ENCODE measurements at places on chromosomes 5 and 9.

DNA sequence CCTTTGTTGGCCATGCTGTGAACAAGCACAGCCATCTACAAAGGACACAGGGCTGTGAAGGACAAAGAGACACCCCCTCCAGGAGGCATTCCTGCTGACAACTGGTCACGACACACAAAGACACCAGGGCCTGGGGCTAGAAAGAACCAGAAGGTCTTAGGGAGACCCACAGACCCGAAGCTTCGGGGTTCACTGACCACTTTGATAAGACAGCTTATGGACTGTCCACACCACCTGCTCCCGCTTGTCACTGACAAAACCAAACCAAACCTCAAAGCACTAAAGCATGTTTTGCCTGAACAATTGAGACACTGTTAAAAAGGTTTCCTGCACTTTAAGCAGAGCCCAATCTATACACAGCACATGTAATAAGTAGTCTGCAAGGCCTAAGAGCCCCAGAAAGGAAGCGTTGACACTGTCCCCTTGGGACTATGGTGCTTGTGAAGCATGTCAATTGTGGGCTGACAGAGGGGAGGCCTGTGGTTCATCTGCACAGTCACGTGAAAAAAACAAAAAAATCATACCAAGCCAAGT, 185.0 kb downstream of the GAPVD1 start:
- DNase-seq: no peak

DNA sequence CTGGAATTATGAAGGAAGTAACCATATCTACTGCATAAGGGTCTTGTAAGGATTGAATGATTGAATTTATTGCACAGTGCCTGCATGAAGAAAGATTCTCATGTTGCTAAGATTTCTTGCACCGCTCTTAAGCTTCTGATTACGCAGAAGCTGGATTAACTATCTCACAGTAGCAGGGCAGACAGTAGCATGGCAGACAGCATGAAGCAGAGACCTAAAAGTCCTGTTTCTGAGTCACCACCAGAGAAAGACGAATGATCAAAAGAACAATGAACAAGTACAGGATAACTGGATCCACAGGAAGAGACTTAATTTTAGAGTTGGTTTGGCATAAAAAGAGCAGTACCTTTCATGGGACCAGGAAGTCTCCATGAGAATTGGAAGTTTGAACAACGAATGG, 142.4 kb downstream of the MAPKAP1 start:
- no peak for DNase-seq

DNA sequence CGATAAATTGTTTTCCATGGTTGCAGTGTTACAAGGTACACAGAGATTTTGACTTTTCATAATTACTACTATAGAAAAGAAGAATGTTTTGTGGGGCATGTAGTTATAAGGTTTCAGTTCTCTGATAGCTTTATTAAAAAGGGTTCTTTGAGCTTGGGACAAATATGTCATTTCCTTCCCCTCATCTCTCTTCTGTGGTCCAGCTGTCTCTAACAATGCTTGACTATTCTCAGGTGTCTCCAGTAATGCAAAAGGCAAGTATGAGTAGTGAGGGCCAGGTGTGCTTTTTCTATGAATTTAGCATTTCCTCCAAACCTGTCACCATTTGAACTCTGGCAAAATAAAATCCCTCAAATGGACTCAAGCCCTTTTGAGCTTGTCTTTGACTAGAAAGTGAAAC, 84.3 kb downstream of the SLF1 start:
- DNase-seq: no peak

GRCh38 chr5:141778683-141779082, 96.7 kb upstream of the ARAP3 start:
- DNase-seq: no peak

GRCh38 chr5:58543723-58544122, 39.2 kb upstream of the RAB3C start:
- DNase-seq: no peak

DNA sequence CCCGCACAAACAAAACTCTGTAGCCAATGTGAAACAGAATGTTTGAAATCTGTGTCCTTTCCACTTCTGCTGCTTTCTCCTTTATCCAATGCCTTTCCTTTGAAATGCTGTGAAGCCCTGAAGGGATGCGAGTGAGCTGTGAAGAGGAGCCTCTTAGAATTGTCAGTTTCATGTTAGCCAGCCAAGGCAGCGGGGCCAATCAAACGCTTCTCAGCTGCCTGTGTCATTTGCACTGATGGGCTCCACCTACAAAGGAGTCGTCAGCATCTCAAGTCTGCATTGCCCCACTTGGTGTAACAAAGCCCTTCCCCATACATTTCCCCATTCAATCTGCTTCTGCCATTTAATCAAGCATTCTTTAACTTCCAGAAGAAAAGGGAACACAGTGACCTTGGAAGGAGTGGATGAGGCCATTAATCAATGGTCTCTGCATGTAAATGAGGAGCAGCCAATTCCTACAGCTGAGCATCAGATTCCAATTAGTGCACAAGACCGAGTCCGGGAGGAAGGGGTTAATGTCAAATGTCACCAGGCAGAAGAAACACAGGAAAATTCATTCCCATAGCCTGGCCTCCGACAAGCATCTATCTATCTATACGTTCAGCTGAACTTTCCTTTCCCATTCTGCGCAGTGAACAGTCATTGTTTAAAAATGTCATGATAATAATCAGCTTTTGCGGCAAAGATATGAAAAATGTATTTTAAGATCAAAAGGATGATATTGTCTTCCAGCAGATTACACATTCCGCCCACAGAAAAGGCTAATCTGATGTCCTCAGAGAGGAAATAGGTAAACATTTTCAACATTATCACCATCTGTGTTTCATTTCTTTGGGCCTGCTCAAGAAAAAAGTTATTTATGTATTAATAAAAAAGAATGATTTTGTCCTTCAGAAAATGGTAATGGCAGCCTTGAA, 154.6 kb downstream of the FSTL4 start:
- no peak for DNase-seq

- DNase-seq: no peak
Measured at GRCh38 chr5:100273846-100274580, 261.2 kb upstream of the FAM174A start.

DNA sequence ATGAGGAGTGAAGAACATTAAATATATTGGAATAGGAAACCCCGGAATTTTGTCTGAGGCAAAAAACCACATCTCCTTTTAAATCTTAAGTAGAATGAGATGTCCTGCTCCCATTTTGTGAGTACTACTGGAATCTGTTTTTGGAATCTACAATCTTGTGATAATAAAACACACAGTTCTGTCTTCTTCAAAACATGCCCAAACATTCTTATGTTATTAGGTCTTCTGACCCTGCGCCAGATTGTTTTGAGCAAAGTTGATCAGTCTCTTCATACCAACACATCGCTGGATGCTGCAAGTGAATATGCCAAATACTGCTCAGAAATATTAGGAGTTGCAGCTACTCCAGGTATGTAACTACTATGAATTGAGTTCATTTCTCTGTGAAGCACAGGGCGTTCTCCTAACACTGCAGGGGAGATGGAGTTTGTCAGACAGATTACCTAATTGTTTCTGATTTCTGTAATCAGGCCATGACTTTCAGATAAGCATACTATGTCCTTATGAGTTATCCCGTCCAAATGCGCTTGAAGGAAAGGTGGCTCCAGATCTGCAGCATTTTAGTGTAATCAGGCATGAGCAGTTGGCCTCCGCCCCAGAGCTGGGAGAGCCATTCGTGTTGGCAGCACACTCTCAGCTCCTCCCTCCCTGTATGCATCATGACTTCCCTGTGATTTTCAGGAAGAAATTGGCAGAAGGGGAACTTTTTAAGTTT, 88.0 kb downstream of the NLN start:
- DNase-seq: no peak

DNA sequence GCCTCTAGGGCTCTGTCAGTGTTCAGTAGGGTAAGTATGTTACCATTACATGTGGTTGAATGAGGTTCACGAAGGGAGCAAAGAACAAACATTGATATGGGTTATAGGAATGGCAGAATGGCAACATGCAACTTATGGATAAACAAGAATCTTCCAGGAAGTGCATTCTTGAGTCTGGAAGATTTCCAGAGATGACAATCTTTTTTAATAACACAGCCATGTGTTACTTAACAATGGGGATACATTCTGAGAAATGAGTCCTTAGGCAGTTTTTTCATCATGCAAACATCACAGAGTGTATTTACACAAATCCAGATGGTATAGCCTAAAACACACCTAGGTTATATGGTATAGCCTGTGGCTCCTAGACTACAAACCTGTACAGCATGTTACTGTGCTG, 9.1 kb upstream of the SLC28A3 start:
- DNase-seq: no peak

- DNase-seq: no peak
Measured at GRCh38 chr9:98450496-98450895, 195.0 kb upstream of the TBC1D2 start.
